SJSA1 (cell line): ENCODE measurements at places on chromosomes 3 and 15. TPM values are rescaled to one million over a fixed set of nuclear protein-coding genes. Genes with fewer than 3 reads are reported as not detected.

DNA sequence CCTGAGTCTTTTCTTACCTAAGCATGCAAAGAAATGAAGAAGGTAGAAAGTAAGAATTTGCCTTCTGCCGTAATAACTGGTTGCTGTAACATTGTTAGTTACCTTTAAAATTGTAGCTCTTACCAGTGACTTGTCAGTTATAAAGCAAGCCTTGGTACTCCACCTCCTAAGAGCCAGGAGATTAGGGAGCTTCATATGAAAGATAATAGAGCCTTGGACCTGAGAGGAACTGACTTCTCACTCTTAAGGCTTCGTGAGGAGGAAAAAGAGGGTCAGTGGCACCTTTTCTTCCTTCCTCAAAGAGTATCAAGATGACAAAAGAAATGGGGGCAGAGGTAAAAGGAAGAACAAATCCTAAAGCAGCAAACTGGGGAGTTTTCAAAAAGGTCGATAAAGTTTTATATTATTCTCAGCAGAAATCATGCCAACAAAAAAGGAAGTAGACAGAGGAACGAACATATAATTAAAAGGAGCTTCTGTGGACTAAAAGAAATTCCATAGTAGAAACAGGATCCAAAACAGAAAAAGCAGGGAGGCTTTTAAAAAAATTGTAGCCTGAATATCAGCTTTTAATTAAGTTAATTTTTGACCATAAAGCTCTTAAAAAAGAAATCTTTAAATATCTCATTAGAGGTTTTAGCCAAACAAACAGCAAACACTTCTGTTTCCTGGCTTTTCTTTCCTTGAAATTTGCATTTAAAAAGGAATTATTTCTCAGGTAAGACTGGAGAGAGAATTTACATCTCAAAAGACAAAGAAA is 847.1 kb upstream of the ALCAM start:
- no peak for DNase-seq
- no peak overlapping the region for H3K27ac ChIP-seq
- no peaks in the 10 kb centered on the region for H3K4me1 ChIP-seq

The CPB1 gene
- total RNA-seq = not detected in 2 replicates

DNA sequence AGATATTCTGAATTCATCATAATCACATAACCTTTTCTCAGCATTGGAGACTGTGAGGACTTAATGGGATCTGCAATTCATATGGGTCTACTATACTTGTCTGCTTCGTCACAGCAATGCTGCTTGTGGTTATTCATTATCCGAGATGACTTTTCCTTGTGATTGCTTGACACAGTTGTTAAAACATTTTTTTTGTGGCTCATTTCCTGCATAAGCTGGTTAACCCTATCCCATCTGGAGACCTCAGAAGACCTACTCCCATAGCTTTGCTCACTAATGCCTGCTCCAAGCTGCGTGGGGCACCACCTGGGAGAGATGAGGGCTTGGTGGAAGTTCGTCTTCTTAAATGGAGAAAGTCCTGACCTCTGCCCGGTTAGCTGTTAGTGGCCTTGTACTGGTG is 360.8 kb downstream of the CHST2 start:
- no peaks in the 10 kb centered on the region for H3K4me1 ChIP-seq
- H3K4me3 ChIP-seq = no peak overlapping the region
- no peak for DNase-seq
- no peaks in the 10 kb centered on the region for H3K36me3 ChIP-seq
- no peaks in the 10 kb centered on the region for H3K27me3 ChIP-seq

The LIPC gene
- 1.1 and 2.2 TPM in 2 replicates for total RNA-seq

DNA sequence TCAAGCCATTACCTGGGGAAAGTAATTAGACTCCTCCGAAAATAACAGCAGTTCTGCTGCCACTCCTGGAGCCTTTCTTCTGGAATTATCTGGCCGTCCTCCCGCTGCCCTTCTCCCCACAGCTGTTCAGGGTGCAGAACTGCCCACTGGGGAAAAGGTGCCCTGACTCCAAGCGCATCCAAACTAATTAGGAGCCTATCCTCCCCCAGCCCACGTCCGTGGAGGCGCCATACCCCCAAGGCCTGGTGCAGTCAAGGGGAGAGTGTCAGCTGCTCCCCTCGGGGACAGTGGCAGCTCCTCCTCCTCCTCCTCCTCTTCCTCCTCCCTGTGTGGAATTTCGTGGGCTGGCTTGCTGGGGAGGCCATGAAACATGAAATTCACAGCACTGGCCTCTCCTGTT is 177.2 kb downstream of the XXYLT1 start:
- no peak overlapping the region for H3K27ac ChIP-seq
- H3K27me3 ChIP-seq = no peaks in the 10 kb centered on the region
- H3K4me3 ChIP-seq = no peak overlapping the region
- DNase-seq = no peak

The KBTBD12 gene
- total RNA-seq = not detected in 2 replicates

DNA sequence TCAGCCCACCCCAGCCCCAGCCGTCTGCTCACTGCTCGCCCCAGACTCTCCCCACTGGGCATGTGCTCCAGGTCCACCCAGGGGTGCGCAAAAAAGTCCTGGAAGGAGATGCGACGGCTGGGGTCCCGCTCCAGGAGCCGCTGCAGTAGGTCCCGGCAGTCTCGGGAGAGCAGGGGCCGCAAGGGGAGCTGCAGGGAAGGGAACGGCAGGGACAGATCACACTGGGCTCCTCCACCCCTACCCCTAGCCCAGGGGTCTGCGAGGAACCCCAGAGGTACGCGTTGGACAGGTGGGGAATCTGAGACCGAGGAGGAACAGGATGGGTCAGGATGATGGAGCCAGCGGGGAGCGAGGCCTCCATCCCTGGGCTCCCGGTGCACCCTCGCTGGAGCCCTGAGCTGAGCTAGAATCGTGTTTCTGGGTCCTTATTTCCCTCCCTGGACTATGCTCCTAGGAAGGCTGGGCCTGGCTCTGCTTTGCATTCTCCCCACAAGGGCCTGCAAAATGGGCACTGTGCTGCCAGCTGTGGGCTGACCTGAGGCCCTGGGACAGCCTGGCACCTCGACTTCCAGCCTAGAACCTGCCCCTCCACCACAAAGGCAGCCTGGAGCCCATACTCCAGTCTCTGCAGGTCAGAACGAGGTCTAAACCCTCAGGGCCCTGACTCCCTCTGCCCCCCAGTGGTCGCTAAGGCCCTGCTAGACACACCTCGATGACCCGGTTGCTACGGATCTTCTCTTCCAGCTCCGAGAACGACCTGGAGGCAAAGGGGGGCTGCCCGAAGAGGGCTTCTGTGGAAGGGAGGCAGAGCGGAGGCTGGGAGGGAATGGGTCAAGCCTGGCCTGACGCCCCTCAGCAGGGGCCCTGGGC is 3.2 kb downstream of the ULK3 start:
- DNase-seq = no peak
- H3K27ac ChIP-seq = no peak overlapping the region
- H3K4me3 ChIP-seq = no peak overlapping the region
- H3K27me3 ChIP-seq = no peaks in the 10 kb centered on the region
- H3K4me1 ChIP-seq = peaks cover 9% of the 10 kb centered on the region

The DNAH12 gene
- total RNA-seq = not detected in 2 replicates

GRCh38 chr15:70355275-70355795 is 257.6 kb upstream of the TLE3 start:
- no peak overlapping the region for H3K27ac ChIP-seq
- H3K36me3 ChIP-seq = no peaks in the 10 kb centered on the region
- no peak for DNase-seq
- H3K27me3 ChIP-seq = 0 out of 2 replicates have a peak, but pooled peaks cover 5% of the 10 kb centered on the region
- no peaks in the 10 kb centered on the region for H3K4me1 ChIP-seq

DNA sequence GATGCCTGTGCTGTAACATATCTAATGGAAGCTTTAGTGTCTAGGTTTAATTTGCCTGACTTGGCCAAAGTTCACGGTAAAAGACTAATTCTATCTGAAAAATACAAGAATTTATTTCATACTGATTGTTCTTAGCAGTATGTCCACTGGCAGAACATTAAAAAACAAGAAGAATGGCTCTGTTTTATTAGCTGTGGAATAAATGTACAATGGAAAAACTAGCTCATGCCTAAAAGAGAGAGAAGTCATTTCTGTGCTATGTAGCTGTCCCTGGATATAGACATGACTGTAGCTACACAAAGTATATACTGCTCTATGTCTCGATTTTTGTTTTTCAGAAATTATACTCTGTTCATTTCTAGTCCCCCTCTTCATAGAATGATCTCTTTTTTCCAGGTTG is 13.9 kb upstream of the VGLL3 start:
- no peak for DNase-seq
- H3K4me3 ChIP-seq = no peak overlapping the region
- H3K27me3 ChIP-seq = no peaks in the 10 kb centered on the region
- H3K4me1 ChIP-seq = no peaks in the 10 kb centered on the region
- no peak overlapping the region for H3K27ac ChIP-seq
- H3K36me3 ChIP-seq = no peaks in the 10 kb centered on the region

DNA sequence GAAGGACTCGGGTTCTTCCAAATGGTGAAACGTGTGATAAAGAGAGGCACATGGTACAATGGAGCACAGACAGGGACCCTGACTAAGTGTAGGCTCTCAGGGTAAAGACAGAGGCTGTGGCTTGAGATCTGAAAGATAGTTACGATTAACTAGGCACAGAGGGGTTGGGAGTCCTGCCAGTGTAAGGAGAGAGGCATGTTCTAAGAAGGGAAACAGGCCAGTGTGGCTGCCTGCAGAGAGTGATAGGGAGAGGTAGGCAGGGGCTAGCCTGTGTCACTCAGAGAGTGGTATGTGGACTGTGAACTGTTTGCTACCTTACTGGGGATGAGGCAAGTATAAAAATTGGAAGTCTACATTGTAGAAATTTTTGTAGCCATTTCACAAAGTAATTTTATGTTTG is 109.5 kb downstream of the PEX5L start:
- no peak for DNase-seq
- 0 out of 2 replicates have a peak, but pooled peaks cover 3% of the 10 kb centered on the region for H3K27me3 ChIP-seq
- no peak overlapping the region for H3K4me3 ChIP-seq
- no peaks in the 10 kb centered on the region for H3K36me3 ChIP-seq

The SNTN gene
- not detected in 2 replicates for total RNA-seq

DNA sequence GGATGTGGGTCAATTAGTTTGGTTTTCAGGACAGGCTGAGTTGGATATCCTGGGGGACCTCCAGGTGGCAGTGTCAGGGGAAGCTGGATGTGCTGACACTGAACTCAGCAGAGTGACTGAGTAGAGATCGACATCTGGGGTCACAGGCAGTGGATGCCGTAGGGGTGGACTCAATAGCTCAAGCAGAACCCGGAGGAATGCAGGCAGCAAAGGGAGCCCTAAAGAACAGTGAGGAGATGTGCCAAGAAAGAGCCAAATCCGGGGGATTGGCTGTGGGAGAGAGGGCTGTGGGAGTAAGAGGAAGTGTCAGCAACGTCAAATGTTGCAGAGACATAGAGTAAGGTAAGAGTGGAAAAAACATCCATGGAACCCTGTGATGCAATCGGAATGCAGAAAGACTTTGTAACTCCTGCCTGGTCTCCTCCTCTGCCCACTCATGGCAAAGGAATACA is 11.6 kb downstream of the CCR5AS start:
- H3K4me1 ChIP-seq = peaks cover 12% of the 10 kb centered on the region
- no peak for DNase-seq
- no peaks in the 10 kb centered on the region for H3K36me3 ChIP-seq
- H3K4me3 ChIP-seq = no peak overlapping the region
- no peak overlapping the region for H3K27ac ChIP-seq

DNA sequence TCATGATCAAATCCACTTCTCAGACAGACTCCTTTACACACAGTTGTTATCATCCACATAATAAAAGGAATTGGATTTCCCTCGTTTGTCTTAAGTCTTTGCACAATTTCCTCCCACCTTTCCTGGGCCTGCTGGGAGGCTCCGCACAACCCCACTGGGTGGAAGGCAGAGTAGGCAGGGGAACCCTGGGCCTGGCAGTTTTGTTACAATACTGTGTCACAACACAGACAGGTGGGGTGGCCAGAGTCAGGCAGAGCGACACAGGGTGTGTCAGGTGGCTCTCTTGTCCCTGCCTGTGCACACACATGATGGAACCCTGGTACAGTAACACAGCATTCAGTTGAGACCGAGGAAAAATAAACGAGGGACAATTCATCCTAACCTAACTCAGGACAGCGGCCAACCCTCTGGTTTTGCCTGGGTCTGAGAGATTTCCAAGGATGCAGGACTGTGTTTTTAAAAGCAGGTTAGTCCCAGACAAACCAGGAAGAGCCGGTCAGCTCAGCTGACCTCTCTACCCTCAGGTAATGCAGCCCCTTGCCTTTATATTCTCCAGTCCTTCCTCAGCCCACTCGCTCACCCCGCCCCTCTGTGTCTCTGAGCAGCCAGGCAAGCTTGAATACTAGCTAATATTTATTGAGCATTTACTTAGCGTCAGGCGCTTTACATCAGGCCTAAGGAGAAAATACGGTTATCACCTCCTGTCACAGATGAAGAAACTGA is 8.8 kb upstream of the FAM174B start:
- no peak for DNase-seq
- H3K27ac ChIP-seq = no peak overlapping the region
- no peaks in the 10 kb centered on the region for H3K36me3 ChIP-seq
- no peaks in the 10 kb centered on the region for H3K4me1 ChIP-seq
- no peak overlapping the region for H3K4me3 ChIP-seq

DNA sequence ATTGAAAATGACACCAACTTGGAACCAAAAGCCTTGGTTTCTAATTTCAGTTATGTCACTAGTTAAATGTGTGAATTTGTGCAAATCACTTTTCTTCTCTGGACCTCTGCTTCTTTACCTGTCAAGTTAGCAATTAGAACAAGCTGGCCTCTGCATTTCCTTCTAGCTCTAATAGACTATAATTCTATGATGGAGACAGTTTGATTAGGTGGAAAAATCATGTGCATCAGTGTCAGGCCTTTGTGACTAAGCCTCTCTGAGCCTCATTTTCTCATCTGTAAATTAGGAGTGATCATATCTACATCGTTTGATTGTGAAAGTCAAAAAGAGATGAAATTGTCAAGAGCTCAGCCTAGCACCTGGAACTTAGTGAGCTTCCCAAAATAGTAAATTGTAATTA is 712.9 kb downstream of the MECOM start:
- H3K27me3 ChIP-seq = no peaks in the 10 kb centered on the region
- no peak overlapping the region for H3K27ac ChIP-seq
- no peaks in the 10 kb centered on the region for H3K36me3 ChIP-seq
- H3K4me1 ChIP-seq = no peaks in the 10 kb centered on the region
- H3K4me3 ChIP-seq = no peak overlapping the region
- no peak for DNase-seq

DNA sequence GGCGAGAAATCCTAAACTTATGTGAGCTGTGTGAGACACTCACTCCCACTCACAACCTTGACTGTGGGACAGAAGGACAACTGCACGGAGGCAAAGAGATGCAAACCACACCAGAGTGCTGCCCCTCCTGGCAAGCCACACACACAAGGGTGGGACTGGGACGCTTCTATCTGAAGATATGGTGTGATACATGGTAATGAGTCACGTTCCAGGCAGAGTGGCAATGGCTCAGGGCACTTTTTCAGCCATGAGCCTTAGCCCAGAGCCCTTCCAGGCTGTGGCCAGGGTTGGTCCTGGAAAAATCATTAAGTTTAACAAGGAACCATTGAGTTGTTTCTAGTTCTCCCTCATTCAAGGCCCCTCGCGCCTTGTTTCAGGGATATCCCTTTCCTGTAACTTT is 56.1 kb downstream of the WNT5A start:
- no peaks in the 10 kb centered on the region for H3K4me1 ChIP-seq
- no peak for DNase-seq
- no peak overlapping the region for H3K4me3 ChIP-seq
- no peak overlapping the region for H3K27ac ChIP-seq
- H3K36me3 ChIP-seq = no peaks in the 10 kb centered on the region
- H3K27me3 ChIP-seq = no peaks in the 10 kb centered on the region

The EXD1 gene
- not detected in 2 replicates for total RNA-seq
